Uterus (tissue), 4 donors: ENCODE measurements at places on chromosomes 4 and X.

GRCh38 chr4:179467878-179468277, 2025.6 kb upstream of the AGA start:
- no peak for DNase-seq

DNA sequence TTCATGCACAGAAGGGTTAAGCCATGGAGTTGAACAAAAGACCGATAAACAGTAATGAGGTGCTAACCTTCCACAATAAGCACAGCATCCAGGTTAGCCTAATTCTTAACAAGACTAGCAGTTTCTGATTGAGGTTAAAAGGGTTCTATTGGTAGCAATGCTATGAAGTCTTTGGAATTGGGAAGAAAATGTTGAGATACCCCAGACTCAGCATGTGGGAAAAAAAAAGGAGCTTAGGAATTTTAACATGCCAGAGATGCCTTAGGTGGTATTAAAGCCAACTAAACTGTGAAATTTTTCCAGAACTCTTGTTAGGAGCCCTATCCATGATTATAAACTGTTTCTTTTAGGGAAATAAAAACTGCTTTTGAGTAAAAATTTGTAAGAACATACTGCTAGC, 391.7 kb downstream of the GABRG1 start:
- no peak for DNase-seq

DNA sequence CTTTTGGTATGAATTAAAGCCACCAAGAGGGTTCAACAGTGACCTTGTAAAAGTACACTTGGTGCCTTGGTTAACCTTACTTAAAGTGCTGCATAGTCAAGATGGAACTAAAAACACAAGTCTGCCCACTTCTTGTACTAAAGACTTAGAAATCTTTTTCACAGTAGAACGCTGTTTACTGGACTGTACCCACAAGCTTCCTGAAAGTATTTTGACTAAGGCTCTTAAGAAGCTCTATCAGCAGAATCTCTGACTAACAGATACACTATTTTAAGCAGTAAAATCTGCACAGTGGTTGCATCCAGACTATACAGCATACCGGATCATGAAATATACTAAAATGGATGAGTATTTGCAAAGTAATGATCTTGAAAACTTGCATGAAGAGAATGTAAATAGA, 7.2 kb downstream of the RAB28 start:
- DNase-seq, result no peak

GRCh38 chr4:81527115-81527514, 55.4 kb upstream of the RASGEF1B start:
- DNase-seq, result no peak

DNA sequence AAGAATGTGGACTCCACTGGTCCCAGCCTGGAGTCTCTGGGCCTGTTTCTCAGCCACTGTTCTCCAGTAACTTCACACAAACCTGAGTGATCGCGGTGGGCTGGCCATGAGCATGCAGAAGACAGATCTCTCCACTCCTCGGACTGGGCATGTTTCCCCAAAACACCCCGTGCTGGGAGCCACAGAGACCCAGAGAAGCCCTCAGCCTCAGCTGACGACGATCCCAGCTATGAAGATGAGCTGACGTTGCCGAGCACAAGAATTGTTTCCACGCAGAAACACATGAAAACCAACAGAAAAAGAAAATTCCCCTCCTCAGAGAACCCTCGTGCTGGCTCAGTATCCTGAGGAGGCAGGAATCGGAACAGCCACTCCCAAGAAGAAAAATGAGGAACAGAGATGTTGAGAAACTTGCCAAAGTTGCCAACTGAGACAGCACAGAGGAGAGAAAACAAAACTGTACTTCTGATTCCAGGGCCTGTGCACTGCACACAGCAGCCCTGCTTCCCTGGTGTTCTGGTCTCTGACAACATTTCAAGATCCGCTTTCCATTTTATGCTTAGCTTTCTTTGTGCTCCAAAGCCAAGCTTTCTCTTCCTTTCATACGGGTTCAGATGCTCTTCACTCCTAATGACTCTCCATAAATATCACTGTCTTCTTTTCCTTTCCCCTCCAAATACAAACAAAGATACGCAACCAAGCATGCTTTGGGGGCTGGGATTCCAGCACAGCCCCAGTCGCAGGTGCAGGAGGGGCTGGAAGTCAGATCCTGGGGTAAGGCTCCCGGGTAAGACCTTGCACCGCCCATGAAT, 81.4 kb downstream of the IRF2 start:
- DNase-seq, result no peak

DNA sequence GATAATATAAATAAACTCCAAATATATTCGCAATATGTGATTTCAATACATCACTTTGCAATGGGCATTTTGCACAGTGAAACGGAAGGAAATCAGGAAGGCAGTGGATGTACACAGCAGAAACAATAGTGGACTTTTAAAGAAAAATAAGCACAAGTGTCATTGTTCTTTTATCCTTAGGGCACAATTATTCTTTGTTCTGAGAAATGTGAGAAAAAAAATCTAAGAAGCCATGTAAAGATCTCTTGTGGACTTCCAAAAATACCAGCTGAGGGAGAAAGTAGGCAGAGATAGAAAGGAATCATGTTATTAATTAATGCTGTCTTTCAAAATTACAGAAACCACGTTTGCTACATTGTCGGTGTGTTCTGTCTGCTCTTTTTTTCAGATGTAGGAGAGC, 17.6 kb upstream of the PRRG1 start:
- DNase-seq, result no peak

GRCh38 chr4:52996261-52997131, 134.4 kb downstream of the RASL11B start:
- DNase-seq, result peak; percentile 64

DNA sequence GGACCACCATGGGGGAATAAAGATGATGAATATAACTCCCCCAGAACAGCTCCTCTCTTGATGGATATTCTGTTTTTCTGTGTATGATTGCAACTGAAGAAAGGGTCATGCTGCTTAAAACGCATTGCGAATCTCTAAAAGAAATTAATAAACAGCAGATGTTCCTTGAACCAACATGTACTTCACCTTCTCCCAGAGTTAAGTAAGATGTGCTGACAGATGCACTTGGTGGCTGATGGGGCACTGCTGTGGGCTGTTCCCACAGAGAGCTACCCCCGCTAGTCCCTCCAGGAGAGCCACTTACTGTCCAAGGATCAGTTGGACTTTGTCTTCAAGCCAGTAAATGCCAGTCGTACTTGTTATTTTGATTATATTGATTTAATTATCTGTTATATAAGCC, 26.3 kb upstream of the C4orf54 start:
- DNase-seq, result no peak

- no peak for DNase-seq
Observed at GRCh38 chrX:148649145-148649795, 148.9 kb downstream of the AFF2 start.

DNA sequence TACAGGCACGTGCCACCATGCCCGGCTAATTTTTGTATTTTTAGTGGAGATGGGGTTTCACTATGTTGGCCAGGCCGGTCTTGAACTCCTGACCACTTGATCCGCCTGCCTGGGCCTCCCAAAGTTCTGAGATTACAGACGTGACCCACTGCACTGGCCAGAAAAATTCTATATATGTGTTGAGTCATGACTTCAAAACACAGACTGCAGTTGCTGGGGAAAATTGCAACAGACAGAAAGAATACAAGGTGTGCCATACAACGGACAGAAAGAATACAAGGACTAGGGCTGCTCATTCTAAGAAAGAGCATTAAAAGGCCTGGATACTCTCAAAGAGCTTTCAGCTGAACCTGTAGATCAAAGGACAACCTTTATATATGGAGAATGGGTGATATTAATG, 109.6 kb upstream of the ACSL4 start:
- DNase-seq, result no peak

GRCh38 chr4:176841711-176842112, 49.0 kb upstream of the VEGFC start:
- DNase-seq, result no peak
